Omental fat pad (tissue), 4 donors: ENCODE measurements at places on chromosomes 6 and 20. TPM values are rescaled to one million over a fixed set of nuclear protein-coding genes. Genes with fewer than 3 reads are reported as not detected.

GRCh38 chr6:162377735-162378134 lies 349.8 kb downstream of the PRKN start:
- no peak for DNase-seq

DNA sequence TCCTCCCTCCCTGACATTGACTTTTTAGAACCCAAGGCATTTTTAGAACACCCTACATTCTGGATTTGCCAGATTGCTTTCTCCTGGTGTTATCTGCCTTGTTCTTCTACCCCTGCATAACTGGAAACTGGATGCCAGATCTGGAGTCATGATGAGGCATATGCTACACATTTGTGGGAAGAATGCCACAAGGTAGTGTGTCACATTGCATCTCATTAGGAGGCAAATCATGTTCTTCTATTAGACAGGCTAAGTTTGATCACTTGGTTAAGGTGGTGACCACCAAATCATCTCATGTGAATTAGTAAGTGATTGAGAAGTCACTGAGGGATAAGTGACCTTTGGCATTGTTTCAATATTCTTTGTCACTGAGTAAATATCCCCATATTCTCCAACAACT lies 12.9 kb upstream of the NKX2-2 start:
- DNase-seq, result no peak

DNA sequence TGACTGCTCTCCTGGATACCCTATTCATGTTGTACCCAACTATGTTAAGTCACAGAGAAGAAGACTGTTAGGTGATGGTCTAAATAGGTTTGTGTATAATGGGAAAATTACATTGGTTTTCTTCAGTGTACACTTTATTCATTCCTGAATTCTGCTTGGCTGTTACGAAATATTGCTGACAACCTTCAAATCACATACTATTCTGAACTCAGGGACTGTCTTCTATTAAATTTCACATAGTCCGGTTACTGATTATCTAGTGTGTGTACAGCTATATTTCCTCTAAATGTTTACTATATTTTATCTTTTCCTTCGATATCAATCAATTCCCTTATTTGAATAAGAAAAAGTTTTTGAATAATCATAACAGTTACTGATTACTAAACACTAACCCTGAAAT lies 1090.3 kb upstream of the CITED2 start:
- DNase-seq, result no peak

DNA sequence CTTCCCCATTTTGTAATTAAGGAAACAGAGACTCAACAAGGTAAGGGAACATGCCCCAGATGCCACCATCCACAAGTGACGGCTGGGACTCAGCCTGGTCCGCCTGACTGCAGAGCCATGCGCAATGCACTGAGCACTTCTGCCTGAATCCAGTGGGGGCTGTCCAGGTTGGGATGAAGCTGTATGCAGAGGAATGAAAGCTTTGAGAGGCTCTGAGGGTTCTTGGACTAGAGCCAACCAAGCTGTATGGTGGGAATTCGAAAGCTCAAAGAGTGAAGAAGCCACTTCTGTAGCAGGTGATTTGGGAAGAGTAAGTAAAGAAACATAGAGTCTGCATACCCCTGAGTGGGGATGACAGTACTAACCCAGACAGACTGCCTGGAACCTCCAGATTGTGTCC lies 127.6 kb upstream of the AKAP12 start:
- no peak for DNase-seq

DNA sequence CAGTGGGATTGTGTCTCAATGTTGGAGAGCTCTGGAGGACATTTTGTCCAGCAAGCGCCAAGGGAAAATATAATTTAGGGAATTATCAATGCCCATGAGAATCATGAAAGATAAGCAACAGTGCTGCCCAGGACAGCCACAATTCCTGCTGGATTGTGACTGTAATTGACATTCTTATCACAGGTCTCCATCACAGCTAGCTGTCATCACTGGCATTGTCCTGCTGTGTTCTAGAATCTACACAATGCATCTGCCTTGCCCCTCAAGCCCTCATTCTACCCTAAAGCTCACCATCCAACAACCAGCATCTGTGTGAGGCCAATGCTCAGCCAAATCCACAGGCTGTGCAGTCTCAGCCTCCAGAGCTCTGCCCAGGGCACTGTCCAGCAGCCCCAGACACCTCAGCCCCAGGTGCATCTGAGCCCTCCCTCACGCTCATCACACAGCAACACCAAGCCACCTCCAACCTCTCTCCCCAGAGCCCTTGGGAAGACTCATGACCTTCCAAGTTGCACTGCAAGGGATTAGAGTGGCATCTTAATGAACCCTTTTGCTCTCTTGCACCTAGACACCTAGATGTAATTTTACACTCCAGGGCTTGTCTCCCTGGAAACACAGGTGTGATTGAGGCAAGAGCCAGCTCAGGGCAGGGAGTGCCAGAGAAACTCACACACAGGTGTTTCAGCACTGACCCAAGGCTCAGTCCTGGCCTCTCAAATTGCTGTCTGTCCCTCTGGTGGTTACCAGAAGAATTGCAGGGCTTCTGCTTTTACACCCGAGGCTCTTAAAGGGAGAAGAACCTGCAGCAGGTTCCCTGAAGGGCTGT lies 85.2 kb upstream of the PHACTR3 start:
- DNase-seq, result no peak

- no peak for DNase-seq
These were observed 274.1 kb downstream of the HACE1 start for GRCh38 chr6:104585646-104586045.

- DNase-seq, result no peak
These were observed 71.8 kb upstream of the DSP start for GRCh38 chr6:7469696-7470095.

DNA sequence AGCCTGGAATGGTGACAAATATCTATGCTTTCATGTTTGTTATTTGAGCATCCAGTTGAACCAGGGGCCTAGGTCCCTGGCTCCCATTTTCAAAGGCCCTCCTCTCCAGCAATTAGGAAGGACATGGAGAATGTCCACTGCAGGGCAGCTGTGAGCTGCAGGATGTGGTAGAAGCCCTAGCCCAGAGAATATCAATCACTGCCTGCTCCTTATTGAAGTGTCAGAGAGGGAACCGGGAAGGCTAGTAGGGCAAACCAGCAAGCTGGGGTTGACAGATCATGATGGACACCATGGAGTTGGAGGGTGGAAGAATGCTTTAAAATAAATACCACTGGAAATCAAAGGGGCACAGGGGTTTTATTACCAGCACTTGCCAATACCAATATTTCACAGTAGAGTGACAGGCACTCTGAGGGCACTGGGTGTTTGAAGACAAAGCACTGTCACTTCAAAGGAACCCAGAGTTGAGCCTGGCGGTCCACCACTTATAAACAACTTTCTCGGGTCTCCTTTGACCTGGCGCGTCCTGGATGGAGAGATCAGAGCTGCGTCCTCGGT lies 47.7 kb downstream of the ZNF831 start:
- DNase-seq, result no peak

RNF39 gene
- total RNA-seq, result 0.36 TPM

HLA-DOA gene
- 10.7 TPM for total RNA-seq
